ENCODE measurements at places on chromosomes 5 and 9. TPM values are rescaled to one million over a fixed set of nuclear protein-coding genes. Genes with fewer than 3 reads are reported as not detected.

DNA sequence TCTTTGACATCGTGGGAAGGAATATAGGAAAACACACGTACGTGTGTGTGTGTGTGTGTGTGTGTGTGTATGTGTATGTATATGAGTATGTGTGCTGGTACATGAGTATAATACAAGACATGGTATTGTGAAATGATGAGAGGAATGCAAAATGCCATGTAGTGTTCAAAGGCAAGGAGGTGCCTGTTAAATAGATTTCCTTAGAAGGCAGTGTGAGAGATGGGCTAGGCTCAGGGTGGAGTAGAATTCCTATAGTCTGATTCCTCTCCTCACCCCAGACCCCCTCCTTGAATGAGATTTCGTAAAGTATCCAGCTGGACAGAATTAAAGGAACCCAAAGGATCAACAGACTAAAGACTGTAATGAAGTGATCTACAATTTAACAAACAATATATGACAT, 11.1 kb downstream of the GPR21 start:
- no peak for DNase-seq

- no peak for DNase-seq
These were observed 65.7 kb upstream of the C6 start for GRCh38 chr5:41279040-41279439.

GRCh38 chr5:68729678-68730077, 364.1 kb upstream of the SLC30A5 start:
- no peak for DNase-seq

DNA sequence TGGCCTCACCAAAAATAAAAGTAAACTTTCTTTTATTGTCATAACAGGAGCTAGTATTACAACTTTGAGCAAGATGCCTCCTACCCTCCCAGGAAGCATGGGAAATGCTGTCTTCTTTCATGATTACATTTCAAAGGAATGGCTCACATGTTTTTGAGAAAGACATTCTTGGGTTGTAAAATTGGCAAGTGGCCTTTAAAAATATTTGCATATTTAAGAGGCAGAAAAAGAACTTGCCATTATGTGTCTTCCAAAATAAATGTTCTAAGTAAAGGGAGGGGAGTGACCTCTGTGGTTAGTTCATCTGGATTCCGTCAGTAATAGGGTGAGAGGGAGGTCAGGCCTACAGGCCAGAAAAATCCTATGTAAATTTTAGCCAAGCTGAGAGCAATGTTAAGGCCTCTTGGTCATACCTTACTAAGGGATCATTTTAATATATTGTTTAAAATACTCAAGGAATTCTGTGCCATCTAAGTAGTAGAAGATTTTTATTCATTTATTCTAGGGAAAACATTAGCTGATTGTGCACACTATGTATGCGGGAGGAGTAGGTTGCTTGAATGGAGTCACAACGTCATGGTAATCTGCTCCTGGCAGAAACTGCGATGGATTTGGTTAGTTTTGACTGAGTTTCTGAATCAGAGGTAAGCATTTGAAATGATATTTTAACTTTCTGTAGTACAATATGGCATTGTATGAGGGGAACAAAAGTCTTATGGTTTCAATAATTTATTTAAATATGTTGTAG, 1485.7 kb upstream of the CDH9 start:
- DNase-seq, result no peak

GRCh38 chr9:23496489-23497136, 329.4 kb downstream of the ELAVL2 start:
- DNase-seq, result no peak

DNA sequence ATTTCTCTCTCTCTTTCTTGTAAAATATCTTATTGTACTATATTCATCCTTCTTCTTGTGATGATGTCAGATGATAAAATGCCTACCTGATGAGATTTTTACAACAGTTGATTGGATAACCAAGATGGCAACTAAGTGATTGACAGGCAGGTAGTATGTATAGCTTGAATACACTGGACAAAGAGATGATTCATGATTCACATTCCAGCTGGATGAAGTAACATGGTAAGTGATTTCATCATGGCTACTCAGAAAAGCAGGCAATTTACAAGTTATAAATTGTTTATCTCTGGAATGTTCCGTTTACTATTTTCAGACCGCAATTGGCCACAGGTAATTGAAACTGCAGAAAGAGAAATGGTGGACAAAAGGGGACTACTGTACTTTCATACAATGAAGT, 1471.7 kb upstream of the C9orf72 start:
- DNase-seq, result no peak

DNA sequence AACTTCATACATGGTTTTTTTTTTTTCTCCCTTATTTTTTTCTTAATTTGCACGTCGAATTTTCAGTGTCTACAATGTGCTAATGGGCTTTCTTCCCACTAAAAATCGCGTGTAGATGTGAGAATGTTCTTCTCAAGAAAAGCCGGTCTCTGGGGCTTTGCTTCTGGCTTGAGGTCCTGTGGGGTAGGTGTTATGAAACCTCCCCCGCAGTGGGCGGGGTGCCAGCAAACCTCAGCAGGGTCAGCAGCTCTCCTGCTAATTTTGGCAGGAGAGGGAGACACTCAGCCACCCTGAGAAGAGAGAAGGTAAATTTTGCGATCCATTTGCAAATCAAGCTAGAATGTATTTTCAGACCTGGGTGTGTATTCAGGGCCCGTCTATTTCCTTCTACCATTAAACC, 59.9 kb downstream of the NPR3 start:
- DNase-seq, result no peak

GOLM1 gene
- 15.7 TPM for total RNA-seq

GRCh38 chr5:145834917-145835847, at the start of gene PRELID2:
Gene PRELID2, minus strand, starts transcription at chr5:145835342. Its CDS starts 91 bp downstream, at chr5:145835251.
- DNase-seq, result peak; percentile 76

DNA sequence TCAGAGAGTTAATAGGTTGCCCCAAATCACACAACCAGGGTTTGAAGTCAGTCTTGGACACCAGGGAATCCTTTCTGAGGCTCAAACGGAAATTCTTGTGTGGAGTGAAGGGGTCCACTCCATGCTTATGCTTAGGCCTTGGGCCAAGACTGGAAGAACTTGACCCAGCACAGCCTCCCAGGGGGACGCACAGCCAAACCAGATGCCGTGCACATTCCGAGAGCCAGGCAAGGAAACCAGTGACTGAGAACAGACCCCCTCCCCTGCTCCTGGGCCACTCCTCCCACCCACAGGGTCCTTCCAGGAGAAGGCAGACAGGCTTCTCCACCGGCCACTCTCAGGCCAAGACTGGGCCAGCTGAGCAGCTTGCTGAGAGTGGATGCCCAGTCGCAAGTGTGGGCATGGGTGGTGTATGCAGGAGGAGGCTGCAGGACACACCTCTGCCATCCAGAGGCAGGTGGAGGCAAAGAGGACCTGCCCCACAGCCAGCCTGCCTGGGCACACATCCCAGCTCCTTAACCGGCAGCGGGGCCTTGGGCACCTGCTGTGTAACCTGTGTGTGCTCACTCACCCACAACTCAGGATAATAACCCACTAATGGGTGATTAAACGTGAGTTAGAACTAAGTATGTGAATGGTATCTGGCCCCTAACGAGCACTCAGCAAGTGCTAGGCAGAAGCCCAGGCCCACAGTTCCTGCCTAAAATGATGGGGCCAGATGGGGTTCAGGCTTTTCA, 38.0 kb downstream of the NIPAL4 start:
- DNase-seq, result no peak

DNA sequence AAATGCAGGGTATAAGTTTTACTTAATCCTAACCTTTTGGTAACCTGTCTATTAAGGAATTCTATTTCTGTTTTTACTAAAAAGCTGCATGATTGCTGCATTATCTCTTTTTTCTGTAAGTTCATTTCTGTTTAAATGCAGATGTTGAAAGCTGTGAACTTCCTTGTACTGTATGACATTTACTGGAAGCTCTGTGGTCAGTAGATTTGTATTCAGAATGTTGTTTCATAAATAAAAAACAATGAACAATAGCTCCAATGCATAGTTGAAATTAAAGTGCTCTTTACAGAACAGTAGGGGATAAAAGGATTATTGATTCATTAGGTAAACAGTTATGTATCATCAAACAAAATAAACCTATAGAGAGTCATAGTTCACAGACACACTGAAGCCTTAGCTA, 46.5 kb upstream of the FKTN start:
- DNase-seq, result no peak

GRCh38 chr9:223152-223551, 8.5 kb downstream of the DOCK8 start:
- DNase-seq, result no peak

- no peak for DNase-seq
These were observed 41.3 kb upstream of the ROPN1L start for GRCh38 chr5:10400411-10400810.
